Heart left ventricle (tissue), 16 donors: ENCODE measurements at places on chromosomes 13 and 19. TPM values are rescaled to one million over a fixed set of nuclear protein-coding genes. Genes with fewer than 3 reads are reported as not detected.

DNA sequence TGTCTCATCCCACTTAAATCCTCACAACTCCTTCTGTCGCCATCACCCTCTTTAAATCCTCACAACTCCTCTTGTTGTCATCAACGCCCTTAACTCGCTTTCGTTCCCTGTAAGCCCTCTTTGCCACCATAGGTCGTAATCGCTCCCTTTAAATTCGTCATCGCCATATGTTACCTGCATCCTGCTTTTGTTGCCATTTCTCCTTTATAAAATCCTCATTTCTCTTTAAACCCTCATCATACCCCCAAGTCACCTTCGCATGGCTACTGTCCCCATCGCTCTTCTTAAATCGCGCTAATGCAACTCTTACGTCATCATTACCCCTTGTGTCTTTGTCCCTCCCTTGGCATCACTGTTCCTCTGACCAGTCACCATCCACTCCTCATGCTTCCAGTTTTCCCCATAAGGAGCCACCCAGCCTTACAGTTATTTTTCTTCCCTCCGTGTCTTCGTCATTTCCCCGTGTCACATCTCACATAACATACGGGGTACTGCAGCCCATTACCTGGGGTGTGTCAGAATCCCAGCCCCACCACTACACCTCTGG, 539 bp downstream of the PLD3 start:
- DNase-seq = no peak

DNA sequence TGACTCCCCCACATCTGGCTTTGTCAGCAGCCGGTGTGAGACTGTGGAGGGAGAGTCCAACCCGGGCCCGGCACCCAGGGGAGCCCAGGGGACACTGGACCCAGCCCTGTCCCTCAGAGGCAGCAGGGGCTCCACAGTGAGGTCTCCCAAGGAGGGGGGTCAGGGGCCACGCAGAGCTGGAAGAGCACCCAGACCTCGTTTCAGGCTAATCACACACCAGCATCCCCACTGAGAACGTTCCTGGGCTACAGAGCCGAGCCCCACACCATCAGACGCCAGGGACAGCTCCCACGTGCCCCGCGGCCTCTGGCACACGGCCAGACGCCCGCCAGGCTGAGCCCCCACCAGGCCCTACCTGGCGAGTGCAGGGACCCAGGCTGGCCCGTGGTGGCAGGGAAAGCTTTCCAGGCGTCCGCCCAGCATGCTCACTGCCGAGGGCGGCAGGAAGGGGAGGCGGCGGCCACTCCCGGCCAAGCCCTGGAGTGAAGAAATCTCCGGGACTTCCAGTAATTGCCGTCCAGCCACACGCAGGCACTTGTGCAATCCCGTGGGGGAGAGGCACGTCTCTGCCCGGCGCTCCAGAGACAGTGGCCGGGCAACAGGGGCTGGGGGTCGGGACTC, 19.2 kb downstream of the SBNO2 start:
- DNase-seq = peak; percentile 81

The ZFP36 gene
- polyA plus RNA-seq = 65.1 TPM

DNA sequence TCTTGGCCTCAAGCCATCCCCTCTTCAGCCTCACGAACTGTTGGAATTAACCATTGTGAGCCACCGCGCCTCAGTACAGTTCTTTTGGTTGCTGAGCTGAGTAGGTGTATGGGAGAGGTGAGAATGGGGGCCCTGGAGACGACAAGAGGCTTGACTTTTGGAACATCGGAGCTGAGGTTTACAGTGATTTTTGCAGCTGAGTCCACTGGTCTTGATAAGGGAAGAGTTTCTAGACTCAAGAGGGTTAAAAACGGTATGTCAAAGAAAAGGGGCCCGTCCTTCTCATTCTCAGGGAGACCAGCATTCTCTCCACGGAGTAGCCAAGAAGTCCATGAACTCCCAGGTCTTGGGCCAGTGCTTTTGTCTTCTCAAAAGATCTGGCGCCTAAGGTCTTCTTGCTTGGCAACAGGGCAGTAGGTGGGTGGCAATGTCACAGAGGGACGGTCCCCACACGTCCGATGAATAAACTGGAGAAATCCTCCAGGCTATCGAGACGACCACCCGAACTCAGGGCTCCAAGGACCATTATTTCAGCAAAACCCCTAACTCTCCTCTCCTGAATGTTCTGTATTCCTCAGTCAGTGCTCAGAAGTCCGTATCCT, 6.4 kb upstream of the QTRT1 start:
- DNase-seq = no peak

DNA sequence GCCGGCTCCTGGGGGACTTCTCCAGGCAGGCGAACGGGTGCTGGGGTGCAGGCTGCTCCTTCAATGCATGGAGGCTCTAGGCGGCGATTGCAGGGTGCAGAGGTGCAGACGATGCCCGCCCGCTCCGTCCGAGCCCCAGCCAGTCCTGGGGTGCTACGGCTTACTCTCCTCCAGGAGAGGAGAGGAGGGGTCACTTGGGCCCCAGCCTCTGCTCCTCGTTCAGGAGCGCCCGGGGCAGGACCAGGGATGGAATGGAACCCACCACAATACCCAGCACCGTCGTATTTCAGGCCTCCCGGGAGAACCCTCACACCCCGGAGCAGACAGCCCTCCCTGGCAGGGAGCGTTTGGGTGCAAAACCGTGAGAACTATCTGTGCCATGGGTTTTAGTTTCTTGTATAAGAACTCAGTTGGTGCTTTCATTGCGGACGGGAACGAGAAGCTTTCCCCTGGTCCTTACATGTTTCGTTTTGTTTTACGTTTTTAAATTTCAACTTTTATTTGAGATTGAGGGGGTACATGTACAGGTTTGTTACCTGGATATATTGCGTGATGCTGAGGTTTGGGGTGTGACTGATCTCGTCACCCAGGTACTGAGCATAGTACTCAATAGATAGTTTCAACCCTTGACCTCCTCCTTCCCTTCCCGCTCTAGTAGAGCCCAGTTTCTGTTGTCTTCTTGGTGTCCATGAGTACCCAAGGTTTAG, 46.8 kb downstream of the ARHGEF18 start:
- no peak for DNase-seq

DNA sequence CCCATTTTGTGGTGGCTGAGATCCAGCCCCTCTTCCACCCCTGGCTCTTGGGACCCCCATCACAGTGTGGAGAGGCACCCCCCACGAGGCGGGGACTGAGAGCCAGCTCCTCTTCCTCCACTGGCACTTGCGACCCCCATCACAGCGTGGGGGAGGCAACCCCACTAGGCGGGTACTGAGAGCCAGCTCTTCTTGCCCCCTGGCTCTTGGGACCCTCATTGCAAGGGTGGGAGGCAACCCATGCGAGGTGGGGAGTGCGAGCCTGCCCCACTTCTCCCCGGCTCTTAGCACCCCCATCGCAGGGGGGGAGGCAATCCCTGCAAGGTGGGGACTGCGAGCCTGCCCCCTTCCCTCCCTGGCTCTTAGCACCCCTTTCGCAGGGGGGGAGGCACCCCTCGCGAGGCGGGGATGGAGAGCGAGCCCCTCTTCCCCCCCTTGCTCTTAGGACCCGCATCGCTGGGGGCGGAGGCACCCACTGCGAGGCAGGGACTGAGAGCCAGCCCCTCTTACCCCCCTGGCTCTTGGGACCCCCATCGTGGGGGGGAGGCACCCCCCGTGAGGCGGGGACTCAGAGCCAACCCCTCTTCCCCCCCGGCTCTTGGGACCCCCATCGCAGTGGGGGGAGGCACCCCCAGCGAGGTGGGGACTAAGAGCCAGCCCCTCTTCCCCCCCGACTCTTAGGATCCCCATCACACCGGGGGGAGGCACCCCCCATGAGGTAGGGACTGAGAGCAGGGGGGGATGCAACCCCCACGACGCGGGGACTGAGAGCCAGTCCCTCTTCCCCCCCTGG, 364.6 kb upstream of the SPRY2 start:
- DNase-seq = no peak

The ZNF667 gene
- polyA plus RNA-seq = 4.3 TPM

- DNase-seq = peak; percentile 85
These were observed 13.6 kb downstream of the CCDC97 start for GRCh38 chr19:41323430-41324125.

The ABHD17A gene
- 116 TPM for polyA plus RNA-seq

DNA sequence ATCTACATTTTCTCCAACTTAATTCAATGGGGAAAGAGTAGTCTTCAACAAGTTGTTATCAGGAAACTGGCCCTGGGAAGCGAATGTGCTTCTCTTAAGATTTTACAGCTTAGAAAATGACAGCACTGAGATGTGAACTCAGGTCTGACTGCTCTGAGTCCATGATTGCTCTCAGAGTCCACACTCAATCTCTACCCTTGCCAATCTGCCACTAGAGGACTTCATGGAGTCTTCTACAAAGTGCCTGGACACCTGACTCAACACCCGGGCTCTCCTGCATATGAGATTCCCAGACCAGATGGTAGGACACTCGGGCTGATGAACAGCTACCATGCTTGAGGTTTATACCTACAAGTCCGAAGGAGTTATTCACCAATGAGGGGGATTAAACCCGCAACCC, 74.8 kb downstream of the ABCC4 start:
- DNase-seq = no peak

GRCh38 chr19:45924891-45925447, 10.4 kb upstream of the NANOS2 start:
- DNase-seq = no peak

DNA sequence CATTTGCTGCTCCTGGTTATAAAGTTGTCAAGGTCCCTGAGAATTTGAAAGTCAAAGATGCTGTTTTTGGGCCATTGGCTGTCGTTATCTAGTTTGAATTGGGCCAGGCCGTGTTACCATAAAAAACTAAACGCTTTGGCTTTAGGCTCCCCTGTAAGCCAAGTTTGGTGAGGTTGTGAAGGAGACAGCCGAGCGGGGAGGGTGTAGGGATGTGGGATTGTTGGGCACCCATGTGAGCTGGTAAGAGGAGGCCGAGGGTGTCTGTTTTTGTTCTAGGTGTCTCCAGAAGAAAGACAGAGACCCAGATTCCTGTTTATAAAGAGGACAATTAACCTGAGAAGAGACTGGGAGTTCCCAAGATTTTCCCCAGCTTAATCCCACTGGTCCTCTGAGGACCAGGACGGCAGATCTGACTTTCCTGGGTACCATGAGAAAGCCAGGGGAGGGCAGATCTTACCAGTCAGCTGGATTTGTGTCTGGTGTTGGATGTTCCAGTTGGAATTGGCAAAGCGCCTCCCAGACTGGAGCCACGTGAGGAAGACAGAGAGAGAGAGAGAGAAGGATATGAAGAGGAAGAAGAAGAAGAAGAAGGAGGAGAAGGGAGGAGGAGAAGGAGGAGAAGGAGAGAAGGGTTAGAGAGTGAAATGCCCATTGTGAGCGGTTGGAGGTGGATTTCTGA, 25.1 kb downstream of the TMEM255B start:
- no peak for DNase-seq

The RAX2 gene
- not detected for polyA plus RNA-seq

The MCF2L gene
- 40.0 TPM for polyA plus RNA-seq

GRCh38 chr19:51367255-51367564, 1.0 kb upstream of the ETFB start:
- DNase-seq = peak; percentile 47

- no peak for DNase-seq
These were observed 32.4 kb downstream of the GJA3 start for GRCh38 chr13:20128459-20128931.

- no peak for DNase-seq
These were observed 21.0 kb downstream of the CLEC4M start for GRCh38 chr19:7783991-7784423.

GRCh38 chr13:100175078-100175802, 86.3 kb downstream of the PCCA start:
- no peak for DNase-seq

DNA sequence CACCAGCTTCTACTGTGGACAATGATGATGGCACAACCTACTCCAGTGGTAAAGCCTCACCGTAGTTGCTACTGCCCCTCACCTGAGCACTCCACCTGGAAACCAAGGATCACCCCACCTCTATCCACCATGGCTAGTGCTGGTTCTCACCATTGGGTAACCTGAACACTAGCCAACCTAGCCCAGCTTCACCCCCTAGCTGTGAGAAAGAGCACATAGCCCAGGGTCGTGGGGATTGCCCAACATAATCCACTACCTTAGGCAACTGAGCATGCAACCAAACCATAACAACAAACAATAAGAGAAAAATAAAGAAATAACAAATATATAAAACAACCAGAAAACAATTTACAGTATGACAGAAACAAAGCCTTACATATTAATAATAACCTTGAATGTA, 560.1 kb downstream of the DIAPH3 start:
- no peak for DNase-seq

DNA sequence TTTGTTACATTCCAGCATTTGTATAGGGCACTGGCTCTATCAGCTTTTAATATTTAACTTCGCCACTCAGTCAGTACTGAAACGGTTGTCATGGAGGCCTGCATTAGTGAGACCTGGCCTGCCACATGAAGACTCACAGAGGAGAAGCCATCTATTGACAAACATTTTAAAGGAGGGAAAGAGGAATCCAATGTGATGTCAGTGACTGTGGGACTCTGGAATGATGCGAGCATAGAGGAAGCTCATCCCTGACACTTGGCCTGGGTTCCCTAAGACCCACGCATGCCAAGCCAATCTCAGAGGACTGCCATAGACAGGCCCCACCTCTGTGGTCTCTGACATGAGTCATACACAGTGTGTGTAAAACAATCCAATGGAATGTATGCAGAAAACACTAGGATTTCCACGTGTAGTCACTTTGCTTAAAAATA, 7.9 kb upstream of the DPY19L3 start:
- DNase-seq = no peak

DNA sequence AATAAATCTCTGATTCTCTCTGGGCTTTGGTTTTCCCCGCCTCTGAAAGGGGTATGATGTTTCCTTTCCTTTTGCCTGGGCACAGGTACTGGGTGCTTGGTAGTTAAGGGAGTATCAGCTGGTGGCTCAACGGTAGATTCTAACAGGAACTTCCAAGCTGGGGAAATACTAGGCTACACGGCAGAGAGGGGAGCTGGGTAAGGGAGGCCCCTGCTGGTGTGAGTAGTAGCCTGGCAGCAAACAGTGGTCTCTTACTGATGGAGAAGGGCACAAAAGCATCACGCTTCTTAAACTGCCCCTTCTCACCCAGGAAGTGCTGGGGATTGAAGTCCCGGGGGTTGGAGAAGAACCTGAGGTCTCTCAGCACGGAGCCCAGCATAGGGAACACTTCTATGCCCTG, 26.9 kb upstream of the CYP2A7 start:
- DNase-seq = peak; percentile 23

The SIGLEC7 gene
- 1.0 TPM for polyA plus RNA-seq
